ENCODE measurements at places on chromosomes 16 and 17.

GRCh38 chr16:81384006-81384405 is 60.6 kb upstream of the CMIP start:
- DNase-seq = no peak

GRCh38 chr17:33438139-33438538 is 145.0 kb upstream of the ASIC2 start:
- DNase-seq = no peak

- no peak for DNase-seq
Observed at GRCh38 chr16:11539641-11540050, 47.1 kb downstream of the LITAF start.

GRCh38 chr16:2924901-2925755 is 13.4 kb downstream of the FLYWCH1 start:
- no peak for DNase-seq

DNA sequence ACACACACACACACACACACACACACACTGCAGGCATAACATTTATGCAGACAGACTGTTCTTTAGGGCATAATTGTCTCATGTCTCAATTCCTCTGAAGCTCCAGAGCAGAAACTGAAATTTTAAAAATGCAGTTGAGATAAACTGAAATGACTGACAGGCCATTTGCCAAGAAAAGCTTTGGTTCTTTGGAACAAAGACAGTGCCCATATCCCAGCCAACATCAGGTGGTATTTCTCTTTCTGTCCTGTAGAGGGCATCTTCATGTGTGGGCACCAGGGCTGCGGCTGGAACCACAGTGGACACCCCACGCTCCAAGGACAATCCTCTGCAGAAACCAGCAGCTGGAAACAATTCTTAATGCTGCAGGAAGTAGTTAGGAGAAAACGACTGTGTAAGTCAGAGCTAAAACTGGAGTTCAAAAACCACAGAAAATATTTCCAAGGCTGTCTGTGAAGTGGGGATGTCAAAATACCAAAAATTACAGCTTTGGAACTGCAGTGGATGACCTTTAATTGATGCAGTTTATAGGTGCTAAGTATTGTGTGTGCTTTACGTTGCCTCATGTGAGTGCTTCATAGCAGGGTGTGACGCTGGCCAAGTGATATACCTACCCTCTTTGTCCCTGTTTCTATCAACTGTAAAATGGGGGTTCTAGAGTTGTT is 10.6 kb upstream of the MEFV start:
- DNase-seq = peak; percentile 47

DNA sequence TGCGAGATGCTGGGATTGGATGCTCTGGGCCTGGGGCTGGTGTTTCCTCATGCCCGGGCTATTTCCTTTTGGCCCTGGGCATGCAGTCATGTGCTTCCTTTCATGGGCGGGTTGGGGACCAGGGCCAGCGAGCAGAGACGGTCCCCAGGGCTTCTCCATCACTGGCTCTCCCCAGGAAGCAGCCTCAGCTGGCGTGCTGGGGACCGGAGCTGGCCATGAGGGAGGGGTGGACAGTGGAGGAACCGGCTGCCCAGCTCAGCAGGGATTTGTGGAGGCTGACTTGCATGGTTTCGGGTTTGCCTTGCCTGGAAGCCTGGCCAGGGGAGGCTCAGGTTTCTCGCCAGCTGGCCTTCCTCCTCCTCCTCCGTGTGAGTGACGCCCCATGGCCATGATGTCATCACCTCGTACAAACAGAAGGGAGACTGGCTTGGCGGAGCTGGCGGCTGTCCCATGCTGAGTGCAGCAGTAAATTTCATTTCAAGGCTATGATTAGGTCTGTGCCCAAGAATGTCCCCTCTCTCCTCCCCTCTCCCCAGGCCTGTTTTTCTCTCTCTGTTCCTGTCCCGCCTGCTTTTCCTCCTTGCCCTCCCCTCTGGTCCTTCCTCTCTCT is 8.9 kb upstream of the TIMP2 start:
- DNase-seq = peak; percentile 94

DNA sequence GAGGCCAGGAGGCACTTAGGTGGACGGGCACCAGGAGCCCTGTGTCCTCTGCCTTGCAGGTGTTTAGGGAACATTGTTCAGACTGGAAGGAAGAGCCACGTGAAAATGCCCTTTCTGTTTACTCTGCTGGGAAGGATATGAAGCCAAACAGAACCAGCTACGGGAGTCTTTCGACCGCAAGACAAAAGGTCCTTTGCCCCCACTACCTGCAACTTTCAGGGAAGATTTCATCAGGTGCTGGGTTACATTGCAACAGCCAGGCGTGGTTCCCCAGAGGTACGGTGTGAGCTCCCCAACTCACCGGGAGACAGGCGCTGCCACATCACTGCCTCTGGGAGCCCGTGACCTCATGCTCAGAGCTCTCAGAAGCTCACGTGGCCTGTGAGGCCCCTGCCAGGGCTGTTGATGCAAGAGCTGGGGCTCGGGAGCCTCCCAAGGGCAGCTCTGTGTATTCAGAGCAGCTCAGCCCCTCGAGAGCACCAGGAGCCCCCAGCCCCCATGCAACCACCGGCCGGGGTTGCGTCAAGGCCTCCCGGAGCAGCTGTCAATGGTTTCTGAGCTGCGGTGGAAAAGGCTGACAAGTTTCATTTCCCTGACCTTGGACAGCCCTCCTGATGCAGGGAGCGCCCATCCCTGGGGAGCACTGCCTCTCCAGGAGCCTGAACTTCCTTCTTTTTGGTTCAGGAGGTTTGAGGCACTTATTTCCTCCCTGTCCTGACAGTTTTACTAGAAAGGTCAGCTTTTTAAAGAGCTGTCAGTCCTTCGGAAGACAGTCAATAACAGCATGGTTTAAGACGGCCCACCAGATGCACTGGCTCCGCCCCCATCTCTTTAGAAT is 42.1 kb downstream of the TBC1D16 start:
- DNase-seq = peak; percentile 70

- DNase-seq = peak; percentile 17
Observed at GRCh38 chr17:29007860-29008455, 2.1 kb upstream of the SEZ6 start.

GRCh38 chr17:57316361-57316760 is 60.0 kb downstream of the MSI2 start:
- DNase-seq = no peak

DNA sequence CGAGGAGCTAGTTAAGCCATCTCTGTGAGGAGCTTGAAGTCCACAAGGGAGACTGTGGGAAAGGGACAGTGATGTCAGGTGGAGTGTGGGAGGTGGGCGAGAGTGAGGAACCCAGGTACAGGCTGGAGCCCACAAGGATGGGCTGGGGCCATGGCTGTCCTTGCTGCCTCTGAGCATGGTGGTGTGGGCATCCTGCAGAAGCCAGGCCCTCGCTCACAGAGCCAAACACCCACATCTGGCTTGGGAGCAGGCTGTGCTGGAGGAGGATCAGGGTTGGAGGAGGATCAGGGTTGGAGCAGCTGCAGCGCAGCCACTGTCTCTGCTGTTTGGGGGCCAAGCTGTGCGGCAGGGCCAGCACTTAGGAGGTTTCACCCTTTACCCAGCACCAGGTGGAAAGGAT is 58.2 kb upstream of the ENPP7 start:
- DNase-seq = no peak

GRCh38 chr16:69522041-69522578 is 43.7 kb upstream of the NFAT5 start:
- DNase-seq = no peak

DNA sequence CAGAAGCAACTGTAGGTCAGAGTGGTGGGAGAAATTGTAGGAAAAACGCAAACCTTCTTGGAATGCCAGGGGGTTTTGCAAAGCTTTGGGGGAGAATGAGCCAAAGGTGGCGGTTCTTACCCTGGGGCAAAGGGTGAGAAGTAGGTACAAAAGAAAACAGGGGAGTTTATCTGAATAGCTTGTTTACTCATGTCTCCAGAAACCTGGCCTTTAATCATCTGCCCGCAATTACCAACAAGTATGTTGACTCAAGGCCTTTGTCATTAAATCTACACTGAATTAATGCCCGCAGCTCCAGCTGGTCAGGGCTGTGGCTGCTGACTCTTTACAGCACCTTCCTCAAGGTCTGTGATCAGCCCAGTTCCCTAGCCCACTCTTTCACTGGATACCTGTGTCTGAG is 320.1 kb downstream of the CBLN1 start:
- no peak for DNase-seq

DNA sequence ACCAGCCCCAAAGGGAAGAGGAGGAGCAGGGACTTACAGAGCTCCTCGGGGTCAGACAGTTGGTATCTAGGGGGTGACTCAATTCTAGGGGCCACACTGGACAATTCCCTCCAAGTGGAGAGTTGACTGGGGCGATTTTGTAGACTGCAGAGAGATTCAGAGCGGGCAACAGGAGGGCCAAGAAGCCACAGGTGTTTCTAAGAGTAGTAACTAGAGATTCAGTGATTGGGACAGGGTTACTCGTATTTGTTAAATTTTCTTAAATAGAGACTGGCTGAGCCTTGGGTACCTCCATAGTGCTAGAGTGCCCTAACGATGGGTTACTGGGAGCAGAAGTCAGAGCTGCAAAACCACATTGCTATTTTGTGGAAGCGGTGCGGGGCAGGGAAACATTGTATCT is 3.3 kb upstream of the INPP5K start:
- no peak for DNase-seq

DNA sequence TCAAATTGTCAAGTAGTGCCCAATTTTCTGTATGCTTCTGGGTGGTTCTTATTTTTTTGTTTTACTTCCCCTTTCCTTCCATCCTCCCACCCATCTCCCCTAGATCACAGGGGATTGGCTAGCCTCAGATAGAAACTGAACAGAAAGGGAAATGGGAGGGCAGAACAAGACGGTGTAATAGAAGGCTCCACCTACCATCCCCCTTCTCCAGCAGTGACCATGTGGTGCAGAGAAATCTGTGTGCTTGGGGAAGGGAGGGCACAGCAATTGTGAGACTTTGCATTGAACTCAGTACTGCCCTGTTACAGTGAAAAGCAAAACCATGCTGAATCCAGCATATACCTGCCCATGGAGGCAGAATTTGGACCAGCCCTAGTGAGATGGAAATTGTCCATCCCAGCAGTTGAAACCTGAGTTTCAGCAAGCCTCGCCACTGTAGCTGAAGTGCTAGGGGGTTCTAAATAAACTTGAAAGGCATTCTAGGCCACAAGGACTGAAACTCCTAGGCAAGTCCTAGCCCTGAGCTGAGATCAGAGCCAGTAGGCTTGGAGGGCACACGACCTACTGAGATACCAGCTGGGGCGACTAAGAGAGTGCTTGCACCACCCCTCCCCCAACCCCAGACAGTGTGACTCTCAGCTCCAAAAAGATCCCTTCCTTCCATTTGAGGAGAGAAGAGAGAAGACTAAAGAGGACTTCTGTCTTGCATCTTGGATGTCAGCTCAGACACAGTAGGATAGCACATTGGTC is 5.2 kb downstream of the SLFN11 start:
- no peak for DNase-seq

DNA sequence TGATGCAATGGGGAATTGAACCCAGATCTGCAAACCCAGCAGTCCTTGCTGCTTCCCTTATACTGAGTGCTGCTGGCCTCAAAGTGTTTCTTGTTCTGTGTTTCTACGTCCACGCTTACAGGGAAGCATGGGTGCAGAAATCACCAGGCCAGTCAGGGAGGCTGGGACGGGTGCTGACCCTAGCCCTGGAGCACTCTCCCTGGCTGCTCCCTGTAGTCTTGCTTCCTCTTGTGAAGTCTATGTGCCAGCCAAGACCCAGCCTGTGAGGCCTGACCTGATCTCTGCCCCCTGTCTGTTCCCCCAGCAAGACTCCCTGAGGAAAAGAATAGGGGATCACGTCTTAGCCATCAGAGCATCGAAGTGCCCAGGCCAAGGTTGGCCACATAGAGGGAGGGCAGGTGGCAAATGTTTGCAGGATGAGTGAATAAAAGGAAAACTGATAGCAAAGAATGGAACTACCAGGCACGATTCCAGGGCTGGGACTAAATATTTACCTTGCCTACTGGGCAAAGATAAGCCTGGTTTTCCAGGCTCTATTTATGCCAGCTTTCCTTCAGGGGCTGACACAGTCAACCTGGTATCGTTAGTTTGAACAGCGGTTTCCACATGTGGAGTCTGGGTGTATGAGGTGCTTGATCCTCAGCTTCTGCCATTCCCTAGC is 41.2 kb upstream of the RHOT1 start:
- peak; percentile 57 for DNase-seq

DNA sequence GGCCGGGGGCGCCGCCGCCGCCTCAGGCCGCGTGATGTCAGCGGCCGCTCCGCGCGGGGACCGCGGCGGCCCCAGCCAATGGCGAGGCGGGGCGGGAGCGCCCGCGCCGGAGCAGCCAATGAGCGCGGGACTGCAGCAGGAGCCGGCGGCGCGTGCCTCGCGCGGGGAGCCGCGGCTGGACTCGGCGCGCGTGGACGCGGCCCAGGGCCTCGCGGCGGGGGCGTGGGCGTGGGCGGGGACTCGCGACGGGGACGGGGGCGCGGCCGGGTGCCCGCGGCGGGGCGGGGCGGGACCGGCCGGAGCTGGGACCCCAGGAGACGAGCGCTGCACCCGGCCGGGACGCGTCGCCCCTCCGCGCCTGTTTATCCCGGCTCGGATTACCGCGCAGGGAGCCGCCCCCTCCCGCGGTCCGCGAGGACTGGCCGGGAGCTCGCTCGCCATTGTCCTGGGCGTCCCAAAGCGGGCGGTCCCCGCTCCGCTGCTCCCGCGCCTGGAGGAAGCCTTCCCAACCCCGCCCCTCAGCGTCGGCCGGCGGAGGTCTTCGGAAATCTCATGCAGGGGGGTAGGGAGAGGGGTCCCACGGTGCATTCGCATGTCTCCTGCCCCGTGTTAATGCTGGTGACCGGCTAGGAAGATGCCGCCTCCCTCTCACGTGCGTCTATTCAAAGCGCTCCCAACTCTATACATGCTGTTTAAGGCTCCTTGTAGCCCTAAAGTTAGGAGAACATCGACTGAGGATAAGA is at the start of gene RNF157:
Gene RNF157 (minus strand): TSS at position 33 of the 743 bp plus-strand sequence. CDS start 253 bp downstream, outside the sequence.
- DNase-seq = peak; percentile 69

GRCh38 chr17:61157246-61157886 is 242.3 kb upstream of the TBX2 start:
- DNase-seq = peak; percentile 58

DNA sequence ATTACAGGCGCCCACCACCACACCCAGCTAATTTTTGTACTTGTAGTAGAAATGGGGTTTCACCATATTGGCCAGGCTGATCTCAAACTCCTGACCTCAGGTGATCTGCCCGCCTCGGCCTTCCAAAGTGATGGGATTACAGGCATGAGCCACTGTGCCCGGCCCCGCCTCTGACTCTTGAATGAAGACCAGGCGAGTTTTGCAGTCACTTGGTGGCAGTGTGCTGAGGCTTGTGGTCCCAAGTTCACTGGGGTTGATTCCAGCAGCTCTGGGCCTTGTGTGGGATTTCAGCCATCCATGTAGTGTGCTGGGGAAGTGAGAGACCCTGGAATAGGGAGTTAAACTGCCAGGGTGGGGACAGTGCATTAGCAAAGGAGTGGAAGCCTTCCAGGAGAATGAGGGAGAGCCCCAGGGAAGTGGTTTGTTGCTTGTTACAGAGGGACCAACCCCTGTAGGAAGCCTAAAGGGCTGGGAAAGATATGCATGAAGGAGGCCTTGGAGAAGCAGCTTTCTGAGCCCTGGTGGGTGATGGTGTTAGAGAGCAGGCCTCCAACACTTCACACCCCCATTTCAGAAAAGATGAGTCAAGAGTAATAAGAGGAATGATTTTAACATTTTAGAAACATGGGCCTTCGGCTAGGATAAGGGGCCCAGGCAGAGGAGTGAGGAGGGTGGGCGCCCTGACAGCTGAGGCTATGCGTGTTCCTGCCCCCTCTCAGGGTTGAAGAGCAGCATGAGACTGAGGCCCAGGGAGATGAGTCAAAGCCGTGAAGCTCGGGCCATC is 14.5 kb downstream of the PSKH1 start:
- no peak for DNase-seq

All from NCI-H146 (cell line).